ENCODE measurements at places on chromosomes 1 and 21. TPM values are rescaled to one million over a fixed set of nuclear protein-coding genes. Genes with fewer than 3 reads are reported as not detected.

GRCh38 chr1:93844262-93845045 lies 34.6 kb downstream of the DNTTIP2 start:
- no peaks in the 10 kb centered on the region for H3K27me3 ChIP-seq
- no peaks in the 10 kb centered on the region for H3K36me3 ChIP-seq
- H3K27ac ChIP-seq: no peak overlapping the region
- no peak overlapping the region for H3K4me3 ChIP-seq

The CFHR5 gene
- polyA plus RNA-seq: not detected

The PRMT6 gene
- polyA plus RNA-seq: 8.1 TPM

The EXO1 gene
- 1.6 TPM for polyA plus RNA-seq

DNA sequence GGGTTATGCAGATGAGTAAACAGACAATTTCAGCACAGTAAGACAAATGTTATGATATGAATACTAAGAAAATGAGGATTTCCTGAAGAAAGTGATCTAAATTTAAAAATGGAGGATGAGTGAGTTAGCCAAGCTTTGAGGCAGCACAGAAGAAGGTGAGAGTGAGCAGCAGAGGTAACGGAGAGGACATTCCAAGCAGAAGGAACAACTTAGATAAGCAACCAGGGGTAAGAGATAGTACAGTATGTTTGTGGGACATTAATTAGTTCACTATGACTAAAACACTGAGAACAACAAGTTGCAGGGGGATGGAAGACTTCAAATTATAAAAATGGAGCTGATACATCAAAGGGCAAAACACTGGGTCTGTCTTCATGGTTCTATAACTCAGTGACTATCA lies 22.8 kb downstream of the PRPF38A start:
- H3K4me3 ChIP-seq: no peak overlapping the region
- DNase-seq: no peak
- peaks cover 53% of the 10 kb centered on the region for H3K36me3 ChIP-seq
- H3K27ac ChIP-seq: no peak overlapping the region

The SZT2 gene
- polyA plus RNA-seq: 8.8 TPM

- no peaks in the 10 kb centered on the region for H3K27me3 ChIP-seq
- peaks cover 29% of the 10 kb centered on the region for H3K4me1 ChIP-seq
- H3K4me3 ChIP-seq: no peak overlapping the region
- H3K27ac ChIP-seq: no peak overlapping the region
- DNase-seq: no peak
These were observed 178.5 kb downstream of the RHOU start for GRCh38 chr1:228913626-228914414.

The THEM5 gene
- not detected for polyA plus RNA-seq

DNA sequence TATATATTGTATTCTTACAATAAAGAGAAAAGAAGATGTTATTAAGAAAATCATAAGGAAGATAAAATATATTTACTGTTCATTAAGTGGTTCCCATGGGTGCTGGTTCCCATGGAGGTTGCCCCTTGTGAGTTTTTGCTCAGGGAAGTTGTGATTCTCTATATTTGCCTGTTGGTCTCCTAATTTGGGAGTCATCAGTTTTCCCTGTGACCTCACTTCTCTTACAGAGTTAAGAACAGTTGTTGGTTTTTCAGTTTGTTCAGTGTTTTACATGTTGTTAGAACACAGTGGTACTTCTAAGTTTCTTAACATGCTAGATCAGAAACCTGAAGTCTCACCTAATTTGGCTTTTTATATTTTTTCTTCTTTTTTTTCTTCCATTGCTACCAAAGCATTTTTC lies 109.2 kb downstream of the OSBPL9 start:
- H3K27me3 ChIP-seq: no peaks in the 10 kb centered on the region
- no peaks in the 10 kb centered on the region for H3K36me3 ChIP-seq
- no peak for DNase-seq
- peaks cover 19% of the 10 kb centered on the region for H3K4me1 ChIP-seq
- no peak overlapping the region for H3K4me3 ChIP-seq

The DMRTA2 gene
- polyA plus RNA-seq: not detected

GRCh38 chr1:230195199-230195598 lies 128.2 kb downstream of the GALNT2 start:
- H3K36me3 ChIP-seq: peaks cover 5% of the 10 kb centered on the region
- no peaks in the 10 kb centered on the region for H3K4me1 ChIP-seq
- DNase-seq: no peak
- no peak overlapping the region for H3K27ac ChIP-seq
- H3K27me3 ChIP-seq: no peaks in the 10 kb centered on the region
